ENCODE measurements at places on chromosomes 1 and 21.

DNA sequence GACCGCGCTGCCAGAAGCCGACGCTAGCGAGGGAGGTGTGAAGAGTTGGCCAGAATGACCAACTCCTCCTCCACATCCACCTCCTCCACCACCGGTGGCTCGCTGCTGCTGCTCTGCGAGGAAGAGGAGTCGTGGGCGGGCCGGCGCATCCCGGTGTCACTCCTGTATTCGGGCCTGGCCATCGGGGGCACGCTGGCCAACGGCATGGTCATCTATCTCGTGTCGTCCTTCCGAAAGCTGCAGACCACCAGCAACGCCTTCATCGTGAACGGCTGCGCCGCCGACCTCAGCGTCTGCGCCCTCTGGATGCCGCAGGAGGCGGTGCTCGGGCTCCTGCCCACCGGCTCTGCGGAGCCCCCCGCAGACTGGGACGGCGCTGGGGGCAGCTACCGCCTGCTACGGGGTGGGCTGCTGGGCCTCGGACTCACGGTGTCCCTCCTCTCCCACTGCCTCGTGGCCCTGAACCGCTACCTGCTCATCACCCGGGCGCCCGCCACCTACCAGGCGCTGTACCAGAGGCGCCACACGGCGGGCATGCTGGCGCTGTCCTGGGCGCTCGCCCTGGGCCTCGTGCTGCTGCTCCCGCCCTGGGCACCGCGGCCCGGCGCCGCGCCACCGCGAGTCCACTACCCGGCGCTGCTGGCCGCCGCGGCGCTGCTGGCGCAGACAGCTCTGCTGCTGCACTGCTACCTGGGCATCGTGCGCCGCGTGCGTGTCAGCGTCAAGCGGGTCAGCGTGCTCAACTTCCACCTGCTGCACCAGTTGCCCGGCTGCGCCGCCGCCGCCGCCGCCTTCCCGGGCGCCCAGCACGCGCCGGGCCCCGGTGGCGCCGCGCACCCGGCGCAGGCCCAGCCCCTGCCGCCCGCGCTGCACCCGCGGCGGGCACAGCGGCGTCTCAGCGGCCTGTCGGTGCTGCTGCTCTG is 1.2 kb downstream of the GPR88 start:
- no peak for DNase-seq

- DNase-seq, result no peak
These were observed 144.7 kb upstream of the ADGRL4 start for GRCh38 chr1:79151006-79151796.

DNA sequence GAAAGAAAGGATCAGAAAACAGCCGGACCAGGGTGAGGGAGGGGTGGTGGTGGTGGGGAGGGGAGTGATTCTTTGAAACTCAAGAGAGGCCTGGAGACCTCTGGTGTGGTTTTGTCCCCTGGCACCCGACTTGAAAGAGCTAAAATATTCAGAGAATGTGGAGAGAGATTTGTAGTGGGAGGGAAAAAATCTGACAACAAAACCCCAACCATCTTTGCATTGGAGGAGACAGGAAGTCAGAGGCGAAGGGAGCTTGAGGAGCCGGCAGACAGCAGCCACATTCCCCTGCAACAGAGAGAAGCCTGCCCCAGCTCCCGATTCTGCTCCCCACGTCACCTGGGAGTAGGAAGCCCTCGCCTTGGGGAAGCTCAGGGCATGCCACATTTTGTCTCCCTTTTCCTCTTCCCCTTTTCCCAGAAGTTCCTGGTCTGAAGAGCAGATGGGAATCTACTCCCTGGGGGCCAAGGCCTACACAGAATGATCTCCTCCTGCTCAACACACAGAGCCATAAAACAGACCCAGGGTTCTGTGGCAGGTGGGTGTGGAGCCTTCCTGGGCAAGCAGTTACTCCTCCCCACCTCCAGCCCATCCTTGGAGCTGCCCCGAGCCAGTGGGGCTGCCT is 84.9 kb downstream of the ITPKB start:
- no peak for DNase-seq

- DNase-seq, result no peak
These were observed 124.6 kb upstream of the CXADR start for GRCh38 chr21:17388226-17388625.

- DNase-seq, result no peak
These were observed 6.4 kb upstream of the GPR157 start for GRCh38 chr1:9135073-9135836.

- DNase-seq, result no peak
These were observed 92.7 kb upstream of the LRRC7 start for GRCh38 chr1:69475021-69475420.

DNA sequence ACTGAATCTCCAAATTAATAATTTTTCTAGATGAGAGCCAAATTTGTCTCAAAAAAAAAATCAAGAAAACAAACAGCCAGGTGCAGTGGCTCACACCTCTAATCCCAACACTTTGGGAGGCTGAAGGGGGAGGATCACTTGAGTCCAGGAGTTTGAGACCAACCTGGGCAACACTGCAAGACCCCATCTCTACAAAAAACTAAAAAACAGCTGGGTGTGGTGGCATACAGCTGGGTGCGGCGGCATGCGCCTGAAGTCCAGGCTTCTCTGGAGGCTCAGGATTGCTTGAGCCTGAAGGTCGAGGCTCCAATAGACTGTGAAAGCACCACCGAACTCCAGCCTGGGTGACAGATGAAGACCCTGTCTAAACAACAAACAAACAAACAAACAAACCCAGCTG is 14.0 kb downstream of the ACBD3 start:
- no peak for DNase-seq
